ENCODE measurements at places on chromosomes 2 and 18.

- no peak for DNase-seq
Observed at GRCh38 chr2:197286805-197287595, 23.6 kb downstream of the ANKRD44 start.

GRCh38 chr18:47882641-47883040 is 47.8 kb downstream of the SMAD2 start:
- no peak for DNase-seq

- DNase-seq = no peak
Observed at GRCh38 chr18:33700513-33700976, 122.5 kb downstream of the ASXL3 start.

DNA sequence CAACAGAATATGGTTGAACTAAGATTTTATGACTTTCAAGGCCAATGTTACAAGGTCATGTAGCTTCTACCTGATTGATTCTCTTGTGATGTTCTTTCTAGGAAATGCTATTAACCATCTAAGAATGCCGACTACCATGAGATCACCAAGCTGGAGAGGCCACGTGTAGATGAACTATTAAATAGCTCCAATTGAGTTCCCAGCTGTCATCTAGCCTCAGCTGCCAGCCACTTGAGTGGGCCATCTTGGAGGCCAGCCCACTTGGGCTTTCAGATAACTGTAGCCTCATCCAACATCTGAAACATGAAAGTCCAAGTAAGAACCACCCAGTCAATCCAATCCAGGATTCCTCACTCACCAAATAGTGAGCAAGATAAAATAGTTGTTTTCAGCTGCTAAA is 376.9 kb upstream of the TMEFF2 start:
- DNase-seq = no peak

GRCh38 chr2:127606625-127607398 is 39.1 kb upstream of the GPR17 start:
- no peak for DNase-seq

- no peak for DNase-seq
Observed at GRCh38 chr2:158805936-158806335, 10.8 kb downstream of the DAPL1 start.

DNA sequence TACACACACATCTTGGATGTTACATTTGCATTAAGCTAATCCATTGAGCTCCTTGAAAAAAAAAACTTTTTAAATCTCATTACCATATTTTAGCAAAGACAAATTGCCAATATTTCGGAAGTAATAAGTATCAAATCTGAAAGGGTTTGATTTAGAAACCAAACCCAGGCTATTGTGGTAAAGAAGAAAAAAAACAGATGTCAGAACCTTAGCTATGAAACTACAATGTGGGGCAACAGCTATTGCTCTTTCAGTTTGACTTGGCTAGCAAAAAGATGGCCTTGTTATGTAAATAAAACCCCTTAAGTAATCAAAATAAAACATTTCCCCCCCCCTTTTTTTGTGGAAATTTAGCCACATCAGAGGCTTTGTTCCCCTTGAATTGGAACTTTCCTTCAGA is 41.2 kb upstream of the REG3A start:
- DNase-seq = no peak

- no peak for DNase-seq
Observed at GRCh38 chr18:10401521-10401920, 52.9 kb upstream of the APCDD1 start.

DNA sequence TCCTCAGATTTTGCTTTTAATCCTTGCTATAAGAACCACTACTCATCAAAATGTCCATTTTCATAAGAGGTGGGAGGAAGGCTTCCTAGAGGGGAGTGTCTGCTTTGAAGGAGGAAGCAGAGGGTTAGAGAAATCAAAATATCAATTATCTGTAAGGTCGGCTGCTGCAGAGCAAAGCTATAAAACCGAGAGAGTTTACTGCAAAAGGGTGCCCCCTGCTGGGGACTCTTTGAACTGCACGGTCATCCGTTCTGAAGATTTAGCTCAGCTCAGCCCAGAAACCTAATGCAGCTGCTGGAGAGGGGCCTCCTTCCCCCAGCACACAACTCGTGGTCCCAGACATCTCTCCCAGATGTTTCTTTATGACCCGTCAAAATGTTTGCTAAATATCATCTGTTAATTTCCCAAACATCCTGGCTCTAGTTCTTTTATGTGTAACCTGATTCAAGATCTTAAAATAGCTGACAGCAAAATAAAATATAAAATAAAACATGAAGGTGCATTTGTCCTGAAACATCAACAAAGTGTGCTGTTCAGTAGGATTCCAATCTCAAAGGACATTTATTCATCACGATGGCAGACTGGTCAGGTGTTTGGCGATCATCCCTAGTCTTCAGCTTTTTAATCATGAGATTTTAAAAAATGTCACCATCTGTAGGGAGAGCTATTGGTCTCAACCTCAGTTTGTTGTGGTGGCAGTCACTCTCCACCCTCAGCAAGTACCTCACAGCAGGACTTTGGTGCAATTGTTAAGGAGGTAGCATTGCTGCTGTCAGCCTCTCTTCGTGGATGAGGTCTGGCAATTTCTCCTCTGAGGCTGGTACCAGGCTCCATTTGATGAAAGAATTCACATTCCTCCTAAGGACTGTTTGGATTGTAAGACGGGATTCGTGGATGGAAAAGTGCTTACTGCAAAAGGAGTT is 185.9 kb downstream of the MTX2 start:
- peak; percentile 77 for DNase-seq

- no peak for DNase-seq
Observed at GRCh38 chr2:174800436-174801205, 36.3 kb upstream of the CHRNA1 start.

GRCh38 chr2:169585673-169586072 is 1.5 kb downstream of the PPIG start:
- DNase-seq = no peak

GRCh38 chr2:216012133-216012829 is 1.1 kb downstream of the MREG start:
- no peak for DNase-seq

DNA sequence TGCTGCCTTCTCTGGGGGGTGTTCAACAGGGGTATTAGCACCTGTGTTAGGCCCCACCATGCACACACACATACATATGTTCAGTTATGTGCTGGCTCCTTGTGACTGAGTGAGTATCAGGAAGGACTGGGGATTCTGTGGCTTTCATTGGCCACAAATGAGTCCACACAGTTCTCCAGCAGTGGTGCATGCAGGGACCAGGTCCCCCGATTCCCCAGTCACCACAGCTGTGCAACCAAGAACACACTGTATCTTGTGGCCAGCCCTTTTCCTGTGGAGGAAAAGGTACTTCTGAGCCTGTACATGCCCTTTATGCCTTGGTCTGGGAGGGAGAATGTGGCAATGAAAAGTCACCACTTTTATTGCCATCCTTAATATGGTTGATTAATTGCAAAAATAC is 74.9 kb upstream of the KLF7 start:
- DNase-seq = no peak

GRCh38 chr2:223545406-223545805 is 56.8 kb downstream of the SCG2 start:
- no peak for DNase-seq

DNA sequence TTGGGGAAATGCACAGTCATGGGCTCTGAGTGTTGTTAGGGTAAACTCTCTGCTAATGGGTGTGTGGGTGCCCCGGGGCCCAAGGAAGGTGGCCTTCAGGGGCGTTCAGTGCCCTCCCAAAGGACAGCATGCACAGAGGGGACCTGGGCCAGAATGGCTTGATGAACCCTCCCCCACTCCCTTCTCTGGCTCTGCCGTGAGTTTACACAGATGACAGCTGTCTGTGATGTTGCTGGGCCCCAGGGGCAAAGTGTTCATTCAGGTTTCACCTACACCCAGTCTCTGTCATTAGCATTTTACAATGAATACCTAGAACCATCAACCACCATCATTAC is 3.2 kb downstream of the NPPC start:
- DNase-seq = no peak

GRCh38 chr18:74265546-74266098 is 26.1 kb downstream of the CYB5A start:
- no peak for DNase-seq

- no peak for DNase-seq
Observed at GRCh38 chr2:231117922-231118613, 6.8 kb downstream of the HTR2B start.
